Stimulated activated CD8-positive, alpha-beta memory T cell treated with anti-CD3 and anti-CD28 coated beads, Interleukin-7, amount 100 ng/mL, for 4 hours (primary cell): ENCODE measurements at places on chromosomes 4 and X.

GRCh38 chr4:156328882-156329281, 375.2 kb upstream of the CTSO start:
- DNase-seq: no peak

DNA sequence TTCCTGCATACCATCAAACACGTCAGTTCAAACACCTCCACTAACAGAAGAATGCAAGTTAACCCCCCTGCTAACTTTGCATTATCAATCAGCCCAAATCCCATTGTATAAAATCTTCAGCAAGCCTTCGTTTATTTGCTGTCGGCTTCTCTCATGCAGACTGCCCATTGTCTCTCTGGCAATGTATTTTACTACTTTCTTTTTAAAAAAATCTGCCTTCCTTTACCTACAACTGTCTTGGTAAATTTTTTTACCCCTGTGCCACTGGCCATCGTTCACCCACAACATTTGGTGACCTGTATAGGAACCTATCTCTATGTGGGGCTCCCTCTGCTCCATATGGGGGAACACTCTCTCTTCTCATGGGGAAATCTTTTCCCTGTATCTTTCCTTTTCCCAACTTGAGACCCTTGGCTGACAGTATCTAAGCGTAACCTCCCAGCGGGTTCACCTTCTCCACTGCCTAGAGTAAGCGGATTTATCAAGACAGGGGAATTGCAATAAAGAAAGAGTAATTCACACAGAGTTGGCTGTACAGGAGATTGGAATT, 244.6 kb downstream of the CPXCR1 start:
- no peak for DNase-seq

DNA sequence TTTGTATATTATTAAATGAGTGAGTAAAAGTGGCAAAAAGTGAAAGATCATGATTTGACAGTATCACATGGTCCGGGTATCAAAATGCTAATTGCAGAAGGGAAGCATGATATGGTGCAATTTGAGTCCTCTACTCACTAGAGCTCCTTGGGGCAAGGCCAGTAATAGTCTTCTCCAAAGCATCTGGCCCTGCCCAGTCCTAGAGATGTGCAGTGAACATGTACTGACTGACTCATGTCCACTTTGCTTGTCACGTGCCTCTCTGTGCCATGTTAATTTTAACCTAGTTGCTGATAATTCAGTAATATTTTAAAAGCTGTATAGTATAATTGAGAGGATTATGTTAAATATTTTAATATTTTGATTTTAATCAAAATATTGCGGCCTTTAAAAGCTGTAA, 54.6 kb upstream of the TENM3 start:
- DNase-seq: no peak

DNA sequence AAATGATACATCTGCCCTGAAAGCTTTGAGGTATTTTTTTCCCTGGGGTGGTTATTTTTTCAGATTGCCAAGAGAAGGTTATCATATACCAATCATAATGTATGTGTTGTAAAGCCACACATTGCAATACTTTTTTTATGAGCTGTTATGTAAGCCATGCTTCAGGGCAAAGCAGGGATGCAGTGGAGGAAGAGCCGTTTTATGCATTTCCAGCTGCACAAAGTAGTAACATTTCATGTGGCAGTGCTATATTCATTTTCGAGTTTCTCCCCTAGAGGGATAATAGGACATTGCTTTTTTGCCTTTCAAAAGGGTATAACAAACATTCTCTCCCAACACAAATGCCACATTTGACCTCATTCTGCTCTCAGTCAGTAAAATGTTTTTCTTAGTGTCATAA, 68.5 kb downstream of the GALNT7 start:
- no peak for DNase-seq

- DNase-seq: no peak
Measured at GRCh38 chr4:31059753-31060522, 339.8 kb downstream of the PCDH7 start.

GRCh38 chr4:148215202-148215601, 227.0 kb downstream of the NR3C2 start:
- no peak for DNase-seq

GRCh38 chr4:97577004-97577403, 566.3 kb downstream of the STPG2 start:
- no peak for DNase-seq

- no peak for DNase-seq
Measured at GRCh38 chrX:17759990-17760389, 22.7 kb downstream of the SCML1 start.

- no peak for DNase-seq
Measured at GRCh38 chr4:187000281-187000680, 276.6 kb upstream of the FAT1 start.

GRCh38 chr4:123488916-123489315, 92.3 kb downstream of the SPRY1 start:
- DNase-seq: no peak

DNA sequence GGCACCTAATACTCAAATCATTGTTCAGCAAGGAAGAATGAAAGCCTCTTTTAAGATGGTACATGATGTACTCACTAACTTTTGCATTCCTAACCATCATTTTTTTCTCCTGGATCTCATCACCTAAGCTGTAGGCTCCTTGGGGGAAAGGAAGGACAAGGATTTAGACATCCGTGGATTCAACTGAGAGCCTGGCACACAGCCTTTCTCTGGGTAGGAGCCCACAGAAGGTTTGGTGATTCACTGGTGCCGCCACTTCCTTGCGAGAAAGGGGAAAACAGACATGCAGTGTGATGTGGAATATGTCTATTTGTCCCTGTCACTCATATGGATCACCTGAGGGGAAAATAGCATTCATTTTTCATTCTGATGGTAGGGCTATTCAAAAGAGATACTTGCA, 147.3 kb downstream of the PCDH7 start:
- no peak for DNase-seq

DNA sequence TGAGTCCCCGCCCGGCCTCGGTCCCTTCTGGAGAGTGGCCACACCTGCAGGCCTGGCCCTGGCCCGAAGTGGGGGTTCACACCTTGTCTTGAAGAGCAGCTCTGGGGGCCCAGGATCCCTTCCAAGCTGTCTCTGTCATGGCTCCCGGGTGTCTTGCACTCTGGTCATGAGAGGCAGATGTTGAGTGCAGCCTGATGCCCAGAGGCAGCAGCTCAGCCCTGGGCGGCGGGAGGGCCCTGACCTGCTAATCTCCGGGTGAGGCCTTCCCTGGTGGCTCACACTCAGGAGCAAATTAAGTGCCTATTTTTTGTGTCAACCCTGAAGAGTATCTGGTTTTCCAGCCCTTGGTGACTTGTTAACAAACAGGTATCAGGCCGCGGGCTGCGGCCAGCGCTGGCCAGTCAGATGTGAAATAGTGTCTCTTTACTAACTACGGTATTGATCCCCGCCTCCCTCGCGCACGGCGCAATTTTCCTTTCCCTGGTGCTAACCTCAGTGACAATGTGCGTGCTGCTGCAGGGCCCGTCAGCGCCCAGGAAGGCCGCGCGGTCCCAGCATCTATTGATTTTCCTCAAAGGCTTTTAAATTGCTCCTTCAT, 24.2 kb downstream of the NKX1-1 start:
- no peak for DNase-seq

- no peak for DNase-seq
Measured at GRCh38 chrX:56978172-56978571, 17.2 kb downstream of the SPIN3 start.

- no peak for DNase-seq
Measured at GRCh38 chr4:118911238-118911703, 22.6 kb downstream of the SYNPO2 start.

DNA sequence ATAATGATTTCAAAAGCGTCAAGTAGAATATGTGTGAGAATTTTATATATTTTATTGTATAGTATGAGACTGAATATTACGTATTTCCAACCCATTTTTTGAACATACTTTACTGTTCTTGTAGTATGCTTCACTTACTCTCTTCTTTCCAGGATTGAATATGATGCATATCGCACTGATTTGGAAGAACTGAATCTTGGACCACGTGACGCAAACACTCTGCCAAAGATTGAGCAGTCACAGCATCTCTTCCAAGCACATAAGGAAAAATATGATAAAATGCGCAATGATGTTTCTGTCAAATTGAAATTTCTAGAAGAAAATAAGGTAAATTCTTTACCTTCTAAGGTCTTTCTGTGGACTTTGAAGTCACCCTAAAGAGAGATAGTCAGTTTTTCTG, 48.1 kb upstream of the FHDC1 start:
- no peak for DNase-seq

DNA sequence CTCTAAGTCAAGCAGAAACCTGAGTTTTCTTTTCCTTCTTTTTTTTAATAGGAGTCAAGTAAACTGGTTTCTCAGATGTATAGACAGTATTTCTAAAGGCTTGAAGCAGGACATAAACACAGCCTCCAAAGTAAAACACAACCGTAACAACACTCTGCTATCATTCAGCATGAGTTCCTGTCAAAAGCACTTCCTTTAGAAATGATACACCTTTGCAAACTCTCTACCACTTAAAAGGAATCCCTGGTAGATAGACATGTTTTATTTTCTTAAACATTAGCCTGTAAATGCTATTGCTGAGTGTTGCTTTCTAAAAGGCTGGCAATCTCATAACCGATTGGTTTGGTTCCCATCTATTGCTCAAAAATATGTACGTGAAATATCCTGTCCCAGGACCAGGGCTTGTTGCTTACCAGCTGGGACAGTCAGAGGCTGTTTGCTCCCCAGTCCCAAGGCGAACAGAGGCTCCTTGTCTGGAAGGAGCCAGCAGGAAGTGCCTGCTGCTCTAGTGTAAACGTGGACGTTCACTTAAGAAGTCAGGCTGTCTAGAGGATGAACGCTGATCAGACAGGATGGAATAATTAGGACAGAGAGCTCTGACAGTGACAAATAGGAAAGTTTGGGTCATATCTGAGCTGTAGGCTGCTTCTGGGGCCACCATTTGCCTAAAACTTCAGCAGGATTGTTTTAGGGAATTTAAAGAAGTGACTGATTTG, 173.9 kb upstream of the KLF3 start:
- DNase-seq: no peak

DNA sequence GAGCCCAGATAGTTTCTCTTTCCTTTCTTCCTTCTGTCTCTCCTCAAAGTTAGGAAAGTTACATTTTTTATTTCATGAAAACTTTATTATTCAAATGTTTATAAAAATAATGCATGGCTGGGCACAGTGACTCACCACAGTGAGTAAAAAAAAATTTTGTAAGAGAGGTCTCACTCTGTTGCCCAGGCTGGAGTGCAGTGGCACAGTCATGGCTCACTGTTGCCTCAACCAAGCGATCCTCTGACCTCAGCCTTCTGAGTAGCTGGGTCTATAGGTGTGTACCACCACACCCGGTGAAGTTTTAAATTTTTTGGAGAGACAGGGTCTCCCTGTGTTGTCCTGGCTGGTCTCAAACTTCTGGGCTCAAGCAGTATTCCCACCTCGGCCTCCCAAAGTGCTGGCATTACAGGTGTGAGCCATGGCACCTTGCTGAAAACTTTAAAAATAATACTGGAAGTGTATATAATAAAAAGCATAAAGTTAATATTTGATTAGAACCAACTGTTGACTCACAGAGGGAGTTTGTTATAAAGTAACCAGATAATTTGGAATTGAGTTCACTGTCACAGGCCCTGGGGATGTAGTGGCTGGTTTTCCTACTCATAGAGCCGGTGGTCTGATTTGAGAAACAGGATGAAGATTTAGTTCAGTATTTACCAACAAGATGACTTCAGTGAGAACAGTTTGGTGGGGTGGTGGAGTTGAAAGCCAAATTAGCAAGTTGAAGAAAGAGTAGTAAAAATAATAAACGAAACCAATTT, 18.0 kb downstream of the CMC4 start:
- DNase-seq: no peak

DNA sequence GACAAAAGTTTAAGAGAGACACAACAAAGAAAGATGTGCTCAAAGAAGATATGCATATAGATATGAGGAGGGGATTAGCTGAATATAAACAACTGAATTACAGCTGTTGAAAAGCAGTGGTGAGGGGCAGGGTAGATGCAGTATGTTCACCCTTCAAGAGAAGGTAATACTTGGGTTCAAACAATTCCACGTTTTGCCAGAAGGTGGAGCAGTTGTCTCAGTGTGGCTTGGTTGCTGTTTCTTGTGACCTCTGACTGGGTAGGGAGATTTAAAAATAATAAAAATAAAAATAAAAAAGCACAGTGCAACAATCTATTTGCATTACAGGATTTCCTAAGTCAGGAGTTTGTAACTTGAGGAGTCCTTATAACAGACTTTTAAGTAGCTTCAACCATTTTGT, 23.3 kb downstream of the PHOX2B start:
- no peak for DNase-seq

DNA sequence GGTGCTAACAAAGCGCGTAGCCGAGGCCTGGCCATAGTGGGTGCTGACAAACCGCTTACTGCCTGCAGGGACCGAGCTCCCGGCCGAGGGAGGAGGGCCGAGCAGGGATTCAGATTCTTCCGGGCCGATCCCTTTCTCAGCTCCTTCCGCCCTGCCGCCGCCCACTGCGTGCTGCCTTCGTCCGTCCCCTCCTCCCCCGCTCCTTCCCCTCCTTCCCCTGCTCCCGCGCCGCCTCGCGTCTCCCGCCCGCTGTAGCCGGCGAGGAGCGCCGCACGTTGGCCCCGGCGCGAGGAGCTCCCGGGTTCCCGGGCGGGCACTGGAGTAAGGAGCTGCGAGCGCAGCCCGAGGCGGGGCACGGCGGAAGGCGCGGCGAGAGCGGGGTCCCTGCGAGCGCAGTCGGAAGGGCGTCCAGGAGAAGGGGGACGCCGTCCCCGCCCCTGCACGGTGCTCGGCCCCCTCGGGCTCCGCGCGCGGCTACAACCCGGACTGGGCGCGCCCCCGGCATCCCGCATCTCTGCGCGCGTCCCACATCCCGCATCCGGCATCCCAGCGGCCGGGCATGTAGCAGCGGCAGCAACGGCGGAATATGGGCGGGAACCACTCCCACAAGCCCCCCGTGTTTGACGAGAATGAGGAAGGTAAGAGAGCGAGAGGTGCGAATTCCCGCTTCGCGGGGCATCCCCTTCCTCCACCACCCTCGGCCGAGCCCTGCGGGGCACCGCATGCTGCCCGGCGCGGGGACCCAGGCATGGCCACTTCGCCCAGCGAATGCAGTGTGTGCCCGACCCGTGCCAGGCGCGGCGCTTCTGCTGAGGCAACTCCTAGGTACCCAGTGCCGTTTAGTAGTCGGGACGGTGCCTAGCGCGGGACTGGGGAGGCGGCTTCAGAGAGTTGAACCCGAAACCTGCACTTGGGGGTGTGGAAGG, at the start of gene STK32B:
Gene STK32B, plus strand, starts transcription at position 203 of the 926 bp plus-strand sequence.
- DNase-seq: no peak

DNA sequence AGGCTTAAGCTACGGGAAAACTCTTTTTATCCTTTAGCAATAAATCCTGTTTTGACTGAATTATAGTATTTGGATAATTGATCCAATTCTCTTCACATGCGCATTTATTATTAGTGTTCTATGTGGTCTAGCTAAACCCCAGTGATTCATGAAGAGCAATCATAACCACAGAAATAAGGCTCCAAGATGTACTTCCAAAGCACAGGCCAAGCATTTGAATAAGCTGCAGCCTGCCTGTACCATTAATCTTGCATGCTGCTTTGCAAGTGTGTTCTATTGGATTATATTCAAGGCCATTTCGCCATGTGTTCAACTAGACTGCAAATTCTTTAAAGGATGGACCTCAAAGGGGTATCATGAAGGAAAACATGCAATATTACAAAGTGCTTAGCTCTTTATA, 385.2 kb upstream of the FAT1 start:
- no peak for DNase-seq
